Activated naive CD4-positive, alpha-beta T cell (primary cell): ENCODE measurements at places on chromosomes 6 and 20.

DNA sequence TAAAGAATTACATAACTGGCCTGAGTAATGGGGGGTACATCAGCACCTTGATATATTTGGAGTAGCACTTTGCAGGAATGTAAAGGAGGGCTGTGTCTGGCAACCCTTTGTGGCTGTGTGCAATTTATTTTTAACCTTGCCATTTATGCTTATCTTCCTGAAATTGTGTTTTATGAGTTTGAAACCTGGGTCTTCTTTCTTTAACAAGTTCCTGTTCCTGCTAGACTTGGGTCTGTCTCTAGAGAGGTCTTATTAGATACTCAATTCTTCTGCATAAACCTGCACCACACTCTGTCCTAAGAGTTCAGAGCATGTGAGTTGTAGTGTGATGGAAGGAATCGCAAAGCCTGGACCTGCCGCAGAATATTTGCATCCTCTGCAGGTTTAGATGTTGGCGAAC, 181.0 kb downstream of the JARID2 start:
- no peak for DNase-seq

DNA sequence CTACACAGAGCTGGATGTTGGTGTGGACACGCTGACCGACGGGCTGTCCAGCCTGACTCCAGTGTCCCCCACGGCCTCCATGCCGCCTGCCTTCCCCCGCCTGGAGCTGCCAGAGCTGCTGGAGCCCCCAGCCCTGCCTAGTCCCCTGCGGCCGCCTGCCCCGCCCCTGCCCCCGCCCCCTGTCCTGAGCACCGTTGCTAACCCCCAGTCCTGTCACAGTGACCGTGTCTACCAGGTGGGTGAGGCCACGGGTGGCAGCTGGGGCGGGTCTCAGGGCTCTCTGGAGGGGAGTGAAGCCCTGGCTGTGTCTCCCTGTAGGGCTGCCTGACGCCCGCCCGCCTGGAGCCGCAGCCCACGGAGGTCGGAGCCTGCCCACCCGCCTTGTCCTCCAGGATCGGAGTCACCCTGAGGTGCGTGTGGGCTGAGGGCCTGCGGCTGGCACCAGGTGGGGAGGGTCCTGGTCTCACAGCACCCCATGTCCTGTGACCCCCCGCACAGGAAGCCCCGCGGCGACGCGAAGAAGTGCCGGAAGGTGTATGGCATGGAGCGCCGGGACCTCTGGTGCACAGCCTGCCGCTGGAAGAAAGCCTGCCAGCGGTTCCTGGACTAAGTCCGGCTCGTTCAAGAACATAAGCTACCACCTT, 2.9 kb downstream of the SLC2A4RG start:
- no peak for DNase-seq

DNA sequence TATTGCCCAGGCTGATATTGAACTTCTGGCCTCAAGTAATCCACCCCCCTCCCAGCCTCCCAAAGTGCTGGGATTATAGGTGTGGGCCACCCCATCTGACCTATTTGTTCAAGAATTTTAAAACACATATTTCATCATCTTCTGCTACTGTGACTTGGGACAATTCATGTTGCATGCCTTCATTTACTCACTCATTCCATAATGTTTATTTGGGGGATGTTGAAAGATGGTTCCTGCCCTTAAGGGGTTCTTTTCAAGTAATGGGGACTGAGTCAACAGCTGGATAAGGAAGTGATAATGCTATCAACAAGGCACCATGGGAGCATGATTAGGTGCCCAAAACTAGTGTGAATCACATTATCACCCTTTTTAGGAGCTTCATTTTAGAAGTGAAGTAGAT, 62.0 kb downstream of the CRYBG1 start:
- DNase-seq, result no peak

DNA sequence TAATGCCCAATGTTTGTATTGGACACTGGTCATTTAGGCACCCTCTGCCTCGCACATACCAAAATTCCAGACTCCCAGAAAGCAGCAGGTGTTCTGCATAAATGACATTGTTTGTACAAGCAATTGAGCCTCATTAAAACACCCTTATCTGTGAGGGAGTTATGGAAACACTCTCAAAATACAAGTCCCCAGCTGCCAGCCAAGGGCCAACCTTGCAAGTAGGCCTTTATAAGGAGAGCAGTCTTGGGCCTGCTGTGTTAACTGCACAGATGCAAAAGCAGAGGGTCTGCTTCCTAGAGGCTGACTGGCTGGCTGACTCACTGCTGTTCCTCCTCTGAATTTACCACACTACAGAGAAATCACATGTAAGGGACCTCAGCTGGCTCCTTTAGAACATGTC, 150.4 kb upstream of the HMGN3 start:
- no peak for DNase-seq

DNA sequence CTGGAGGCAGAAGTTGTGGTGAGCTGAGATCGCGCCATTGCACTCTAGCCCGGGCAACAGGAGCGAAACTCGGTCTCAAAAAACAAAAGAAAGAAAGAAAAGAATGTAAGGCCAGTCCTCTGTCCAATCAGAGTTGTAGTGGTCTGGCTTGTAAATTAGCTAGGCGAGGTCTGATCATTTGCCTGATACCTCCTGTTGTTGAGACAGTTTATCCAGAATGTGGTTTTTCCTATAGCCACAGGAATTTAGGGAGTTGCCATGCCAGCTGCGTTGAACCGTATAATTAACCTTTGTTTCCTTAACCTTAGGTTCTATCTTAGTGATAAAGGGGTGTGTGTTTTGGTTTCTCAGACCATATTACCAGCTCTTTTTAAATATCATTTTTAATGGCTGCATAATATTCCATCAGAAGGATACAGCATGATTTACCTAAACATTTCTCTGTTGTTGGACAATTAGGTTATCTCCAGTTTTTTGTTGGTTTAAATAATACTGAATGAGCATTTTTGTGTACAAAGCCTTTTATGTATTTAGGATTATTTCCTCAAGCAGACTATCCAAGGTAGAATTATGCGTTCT, 11.7 kb upstream of the PPARD start:
- DNase-seq, result no peak

DNA sequence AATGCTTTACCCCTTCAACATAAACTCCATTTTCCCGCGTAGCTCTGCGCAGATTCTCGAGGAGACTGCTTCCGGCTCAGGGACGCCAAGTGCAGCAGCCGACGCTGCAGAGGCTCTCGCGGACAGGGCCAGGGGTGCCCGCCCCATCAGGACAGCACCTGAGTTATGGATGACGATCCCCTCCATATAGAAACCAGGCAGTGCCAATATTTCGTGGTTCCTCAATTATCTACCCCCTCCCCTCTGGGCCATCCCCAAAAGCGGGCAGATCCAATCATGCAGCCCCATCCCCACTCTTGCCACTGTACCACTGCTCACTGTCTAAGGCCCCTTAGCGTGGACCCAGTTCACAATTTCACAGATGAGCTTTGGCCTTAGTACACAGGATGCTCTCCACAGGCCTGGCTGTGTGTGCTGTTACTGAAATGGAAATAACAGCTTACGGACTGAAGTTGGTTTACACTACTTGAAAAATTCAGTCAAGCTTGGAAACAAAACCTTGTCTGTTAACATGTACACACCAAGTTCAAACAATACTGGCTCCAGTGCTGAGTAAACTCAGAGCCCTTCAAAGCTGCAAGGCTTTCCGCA, 74.5 kb downstream of the DACT2 start:
- DNase-seq, result no peak

- no peak for DNase-seq
Measured at GRCh38 chr20:13041574-13042457, 33.0 kb downstream of the SPTLC3 start.

DNA sequence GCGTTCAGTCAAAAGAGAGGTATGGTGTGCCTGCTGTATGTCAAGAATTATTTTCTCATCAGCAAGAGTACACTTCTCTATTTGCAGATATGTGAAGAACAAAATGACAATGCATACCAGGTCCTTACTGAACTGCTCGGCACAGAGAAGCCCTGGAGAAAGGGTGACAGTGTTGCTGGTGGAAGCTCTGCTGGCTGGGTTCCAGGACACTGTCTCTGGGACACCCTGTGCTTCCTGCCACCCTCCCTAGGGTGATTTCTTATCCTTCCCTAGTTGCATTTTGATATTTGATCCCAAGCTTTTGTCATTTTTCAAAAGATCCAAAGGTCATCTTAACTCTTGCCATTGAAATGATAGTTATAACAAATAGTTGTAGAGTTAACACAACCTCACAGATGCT, 8.3 kb upstream of the CST5 start:
- no peak for DNase-seq

GRCh38 chr6:4010689-4011090, 68.2 kb downstream of the FAM217A start:
- no peak for DNase-seq

DNA sequence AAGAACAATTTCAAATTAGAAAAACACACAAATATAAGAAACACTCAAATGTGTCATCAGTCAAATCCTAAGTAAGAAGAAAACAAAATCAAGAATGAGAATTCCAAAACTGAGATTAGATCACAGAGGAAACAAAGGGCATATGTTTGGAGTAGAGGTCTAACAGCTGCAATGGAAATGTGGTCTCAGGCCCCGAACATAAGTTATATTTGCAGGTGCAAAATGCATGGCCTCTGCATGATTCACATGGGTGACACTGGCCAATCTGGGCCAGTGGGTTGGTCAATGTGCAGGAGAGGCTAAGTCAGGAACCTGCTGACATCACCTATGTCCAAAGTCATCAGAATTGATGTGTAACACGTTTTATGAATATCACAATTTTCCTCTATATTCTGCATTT, 108.5 kb upstream of the MAP7 start:
- no peak for DNase-seq

DNA sequence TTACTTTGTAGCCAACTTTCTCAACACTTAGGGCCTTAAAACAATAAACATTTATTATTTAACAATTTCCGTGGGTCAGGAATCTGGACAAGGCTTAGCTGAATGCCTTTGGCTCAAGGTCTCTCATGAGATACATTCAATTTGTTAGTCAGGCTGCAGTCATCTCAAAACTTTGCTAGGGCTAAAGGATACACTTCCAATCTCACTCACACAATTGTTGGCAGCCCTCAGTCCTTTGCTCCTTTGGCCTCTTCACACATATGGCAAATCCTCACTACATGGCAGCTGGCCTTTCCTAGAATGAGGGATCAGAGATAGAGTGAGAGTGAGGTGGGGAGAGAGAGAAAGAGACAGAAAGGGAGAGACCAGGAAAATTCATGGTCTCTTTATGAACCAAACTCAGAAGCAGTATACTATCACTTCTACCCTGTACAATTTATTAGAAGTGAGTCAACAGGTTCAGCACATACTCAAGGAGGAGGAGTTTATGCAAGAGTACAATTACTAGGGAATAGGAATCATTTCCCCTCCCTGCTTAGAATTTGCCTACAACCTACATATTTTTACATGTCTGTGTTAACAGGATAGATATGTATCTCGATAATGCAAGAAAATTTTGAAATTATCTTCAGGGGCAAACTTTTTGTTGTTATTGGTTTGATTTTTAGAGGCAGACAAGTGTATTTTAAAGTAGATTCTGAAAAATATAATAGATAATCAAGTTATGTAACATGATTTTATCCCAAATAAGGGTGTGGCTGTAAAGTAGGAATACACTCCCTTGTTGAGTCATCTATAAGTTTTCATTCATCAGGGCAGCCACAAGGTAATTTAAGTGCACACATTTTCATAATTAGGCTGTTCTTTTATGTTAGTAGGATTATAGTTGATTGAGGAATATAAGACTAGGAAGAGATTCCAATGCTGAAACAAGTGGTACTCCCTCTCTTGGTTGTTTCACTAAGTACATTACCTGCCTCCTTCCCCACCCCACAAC, 85.9 kb upstream of the HMGCLL1 start:
- DNase-seq, result no peak
